SK-N-SH (cell line): ENCODE measurements at places on chromosomes 12 and 14. TPM values are rescaled to one million over a fixed set of nuclear protein-coding genes. Genes with fewer than 3 reads are reported as not detected.

Gene ARL1
- 50.2 and 58.9 TPM in 2 replicates for polyA plus RNA-seq

Gene PLEKHA5
- 6.7 and 7.1 TPM in 2 replicates for polyA plus RNA-seq

Gene WNT5B
- 29.3 and 29.4 TPM in 2 replicates for polyA plus RNA-seq

Gene DDN
- polyA plus RNA-seq, result 0.20 and 0.24 TPM in 2 replicates

Gene ACOT6
- polyA plus RNA-seq, result not detected in 2 replicates

Gene SDSL
- 32.4 and 33.7 TPM in 2 replicates for polyA plus RNA-seq

Gene VSIG10
- polyA plus RNA-seq, result 12.5 and 21.2 TPM in 2 replicates

Gene SERPINA10
- polyA plus RNA-seq, result not detected in 2 replicates

Gene PRIMA1
- 0.18 and 0.24 TPM in 2 replicates for polyA plus RNA-seq

Gene BCL7A
- 30.8 and 34.0 TPM in 2 replicates for polyA plus RNA-seq

Gene FZD10
- polyA plus RNA-seq, result not detected in 2 replicates
